ENCODE measurements at places on chromosomes 11 and 22.

GRCh38 chr11:61037441-61038093 lies 64.7 kb upstream of the CD5 start:
- no peak for DNase-seq

DNA sequence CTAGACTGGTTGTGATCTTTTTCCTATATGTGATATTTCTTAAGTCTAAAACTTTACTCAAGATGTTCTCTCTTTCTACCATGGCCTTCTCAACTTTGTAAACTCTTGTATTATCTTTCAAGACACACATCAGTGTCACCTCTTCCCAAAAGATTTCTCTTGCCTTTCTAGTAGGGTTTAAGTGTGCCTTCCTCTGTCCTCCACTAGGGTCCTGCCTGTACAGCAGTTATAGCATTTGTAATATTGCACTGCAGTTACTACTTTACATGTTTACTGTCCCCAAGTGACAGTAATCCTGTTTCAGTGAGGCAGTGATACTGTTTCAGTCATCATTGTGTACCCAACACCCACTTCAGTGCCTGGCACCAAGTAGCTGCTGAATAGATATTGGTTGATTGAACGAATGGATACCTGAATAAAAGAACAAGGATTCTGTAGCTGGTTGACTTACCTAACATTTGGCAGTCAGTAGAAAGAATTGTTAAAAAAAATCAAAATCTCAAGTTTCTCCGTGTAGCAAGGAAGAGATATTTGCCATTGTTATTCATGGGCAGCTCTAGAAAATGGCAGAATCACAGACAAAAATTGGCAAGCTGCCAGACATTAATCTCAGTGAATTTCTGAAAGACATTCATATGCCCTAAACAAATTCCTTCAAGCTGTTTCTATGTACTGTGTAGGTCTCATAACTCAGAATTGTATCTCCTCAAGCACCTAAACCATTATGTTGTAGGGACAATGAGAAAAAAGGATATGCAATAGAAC lies 79.4 kb downstream of the RBMXL2 start:
- peak; percentile 74 for DNase-seq

GRCh38 chr11:79097246-79097875 lies 343.5 kb downstream of the TENM4 start:
- DNase-seq: no peak

DNA sequence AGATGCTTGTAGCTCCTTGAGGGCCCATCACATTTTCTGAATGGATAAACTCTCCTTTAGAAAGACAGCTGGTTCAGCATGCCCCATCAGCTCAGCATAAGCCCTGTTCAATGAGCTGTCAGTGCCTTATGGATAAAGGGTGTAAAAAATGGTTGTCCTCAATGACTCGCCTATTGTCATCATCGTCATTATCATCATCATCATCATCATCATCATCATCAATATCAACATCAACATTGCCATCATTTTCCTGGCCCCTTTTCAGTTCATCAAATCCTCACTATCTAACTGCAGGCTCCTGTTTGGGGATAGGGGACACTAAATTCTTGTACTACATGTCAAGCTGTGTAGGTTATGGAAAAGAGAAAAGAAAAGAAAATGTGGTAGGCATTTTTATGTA lies 310.7 kb upstream of the MTNR1B start:
- no peak for DNase-seq

GRCh38 chr11:70872955-70873735 lies 379.2 kb downstream of the SHANK2 start:
- no peak for DNase-seq

GRCh38 chr11:120608760-120609211 lies 97.2 kb downstream of the GRIK4 start:
- peak; percentile 35 for DNase-seq

DNA sequence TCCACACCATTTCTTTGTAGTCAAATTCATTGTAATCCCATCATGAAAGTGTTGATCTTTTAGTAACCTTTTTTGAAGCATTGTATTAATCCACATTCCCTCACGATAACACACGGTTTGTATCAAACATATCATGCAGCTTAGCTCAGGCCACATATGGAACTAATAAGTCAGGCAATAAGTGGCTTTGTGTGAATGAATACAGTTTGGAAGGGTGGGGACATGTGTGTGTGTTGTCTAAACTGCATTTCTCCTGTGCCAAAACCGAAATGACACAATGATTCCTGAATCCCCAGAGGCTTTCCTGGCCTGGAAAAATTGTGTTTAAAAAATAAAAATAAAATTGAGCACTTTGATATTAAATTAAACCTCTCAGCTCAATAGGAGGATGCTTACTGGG lies 98.3 kb downstream of the WNT11 start:
- DNase-seq: no peak

DNA sequence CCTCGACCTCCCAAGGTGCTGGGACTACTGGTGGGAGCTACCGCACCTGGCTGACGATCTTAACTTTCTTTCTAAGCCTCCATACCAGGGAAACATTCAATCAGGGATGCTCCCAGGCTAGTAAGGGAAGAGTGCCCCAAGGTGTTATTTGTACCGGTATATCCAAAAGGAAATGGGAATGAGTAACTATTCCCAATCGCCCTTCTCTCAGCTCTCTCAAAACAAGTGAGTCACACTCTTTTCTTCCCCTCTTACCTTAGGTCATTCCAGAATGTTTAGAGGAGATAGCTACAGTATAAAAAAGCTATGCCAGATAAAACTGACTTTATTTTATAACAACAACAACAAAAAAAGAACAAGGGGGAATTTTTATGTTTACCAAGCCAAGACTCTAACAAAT lies 13.7 kb downstream of the DCDC1 start:
- no peak for DNase-seq

- no peak for DNase-seq
These were observed 5.3 kb downstream of the SMPD1 start for GRCh38 chr11:6395470-6396060.

DNA sequence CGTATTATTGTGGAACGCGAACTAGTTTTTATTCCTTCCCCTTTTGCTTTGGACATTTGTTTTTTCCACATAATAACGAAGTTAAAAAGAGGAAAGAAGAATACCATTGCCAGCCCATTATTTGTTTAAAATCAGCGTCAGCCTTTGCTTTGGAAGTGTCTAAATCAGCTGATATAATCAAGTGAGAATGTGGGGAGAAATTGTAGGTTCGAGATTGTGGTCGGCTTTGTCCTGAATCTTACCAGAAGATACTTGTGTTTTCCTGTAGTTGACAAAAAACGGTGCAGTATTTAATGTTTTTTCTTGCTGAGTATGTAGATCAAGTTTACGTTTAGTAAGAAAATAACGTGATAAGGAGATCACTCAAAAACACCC lies 935 bp downstream of the ZNF143 start:
- DNase-seq: no peak

GRCh38 chr11:2537896-2538724 lies 93.3 kb downstream of the KCNQ1 start:
- DNase-seq: no peak

DNA sequence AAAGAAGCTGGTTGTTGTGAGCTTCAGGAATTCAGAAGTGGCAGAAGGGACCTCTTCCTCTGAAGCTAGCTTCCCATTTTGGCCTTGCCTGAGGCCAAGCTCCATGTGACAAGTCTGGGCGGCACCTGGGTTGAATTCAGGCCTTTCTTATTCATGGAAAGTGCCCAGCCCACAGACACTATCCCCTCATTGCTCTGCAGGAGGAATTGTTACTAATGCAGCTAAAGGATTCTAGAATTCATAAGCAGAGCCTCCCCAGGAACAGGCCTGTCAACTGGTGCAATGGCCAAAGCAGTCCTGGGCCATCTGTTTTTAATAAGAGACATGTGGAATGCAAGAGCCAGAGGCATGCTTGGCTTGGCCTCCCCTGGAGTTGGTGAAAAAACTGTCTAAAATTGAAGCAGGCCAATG lies 71.4 kb downstream of the SLC1A2 start:
- DNase-seq: no peak

- DNase-seq: peak; percentile 80
These were observed 631 bp downstream of the PHF21A start for GRCh38 chr11:46120346-46121300.

DNA sequence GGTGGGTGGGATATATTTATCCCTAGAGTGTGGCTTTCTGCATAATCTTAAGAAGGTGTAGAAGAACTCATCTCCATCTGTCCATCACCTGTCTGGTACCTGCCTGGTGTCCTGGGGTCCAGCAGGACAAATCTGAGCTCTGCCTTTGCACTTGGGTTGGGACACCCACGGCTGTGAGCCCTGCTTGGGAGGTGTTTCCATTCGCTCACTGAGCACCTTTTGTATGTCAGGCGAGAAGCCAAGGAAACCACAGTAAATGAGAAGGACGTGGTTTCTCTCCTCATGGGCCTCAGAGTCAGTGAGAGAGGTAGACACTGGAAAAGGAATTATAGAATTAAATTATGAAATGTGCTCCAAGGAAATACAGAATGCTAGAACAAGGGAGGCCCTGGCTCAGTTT lies 555.9 kb downstream of the MIAT start:
- DNase-seq: no peak

GRCh38 chr11:129580278-129580677 lies 204.6 kb downstream of the BARX2 start:
- no peak for DNase-seq

- peak; percentile 97 for DNase-seq
These were observed 1256.1 kb upstream of the CNTN5 start for GRCh38 chr11:97764605-97765004.

DNA sequence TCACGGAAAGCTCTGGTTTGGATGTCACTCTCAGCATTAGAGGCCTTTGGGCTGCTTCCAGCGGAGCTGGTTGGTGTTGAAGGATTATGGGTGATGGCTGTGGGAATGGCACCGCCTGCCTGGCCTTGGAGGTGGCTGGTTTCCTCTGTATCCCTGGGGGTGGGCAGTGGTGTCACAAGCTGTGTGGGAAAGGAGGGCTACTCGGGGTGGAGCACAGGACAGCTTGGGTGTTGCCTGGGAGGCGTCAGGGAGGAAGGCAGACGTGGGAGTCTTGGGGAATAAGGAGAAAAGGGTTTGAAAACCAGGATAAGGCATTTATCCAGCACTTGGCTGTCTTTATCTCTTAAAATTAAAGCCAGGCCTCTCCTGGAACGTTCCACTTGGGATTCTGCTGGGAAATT lies 71.8 kb downstream of the ADAMTS15 start:
- no peak for DNase-seq

- DNase-seq: no peak
These were observed 1493.6 kb downstream of the BRD1 start for GRCh38 chr22:48333816-48334735.

GRCh38 chr11:110272919-110273318 lies 23.5 kb downstream of the RDX start:
- DNase-seq: no peak

- DNase-seq: no peak
These were observed 110.0 kb downstream of the KIAA1671 start for GRCh38 chr22:25062386-25063085.

All from HAP-1 (cell line).